ENCODE measurements at places on chromosomes 1 and 21.

DNA sequence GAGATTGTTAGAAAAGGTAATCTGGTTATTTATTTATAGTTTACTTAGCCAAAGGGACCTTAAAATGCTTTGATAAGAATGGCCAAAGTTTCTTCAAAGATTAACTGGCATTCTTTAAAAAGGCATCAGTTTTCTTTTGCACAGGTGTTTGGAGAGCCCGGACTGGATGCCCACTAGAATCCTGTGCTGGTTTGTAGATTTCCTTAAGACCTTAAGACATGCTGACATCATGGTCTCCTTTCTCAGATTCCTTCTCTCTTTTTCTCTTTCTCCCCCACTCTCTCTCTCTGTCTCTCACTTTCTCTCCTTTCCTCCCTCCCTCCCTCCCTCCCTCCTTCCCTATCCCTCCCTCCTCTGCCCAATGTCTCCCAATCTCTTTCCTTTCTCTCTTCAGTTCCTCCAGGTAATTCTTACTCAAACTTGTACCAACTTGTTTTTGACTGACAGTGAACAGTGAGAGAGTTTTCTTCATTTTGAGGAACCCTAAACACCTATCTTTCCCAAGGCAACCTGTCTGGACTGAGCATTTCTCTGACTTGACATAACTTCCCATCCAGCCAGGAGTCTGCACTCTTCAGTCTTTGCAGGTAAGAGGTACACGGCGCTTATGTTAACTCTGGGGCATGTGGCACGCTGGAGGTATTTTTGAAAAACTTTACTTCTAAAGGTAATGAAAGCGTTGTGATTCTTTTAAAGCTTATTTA, at the start of gene KCNJ15:
TSS of gene KCNJ15 (plus strand) at position 393 of the 704 bp plus-strand sequence. CDS start 42,271 bp downstream, outside the sequence.
- DNase-seq: no peak

DNA sequence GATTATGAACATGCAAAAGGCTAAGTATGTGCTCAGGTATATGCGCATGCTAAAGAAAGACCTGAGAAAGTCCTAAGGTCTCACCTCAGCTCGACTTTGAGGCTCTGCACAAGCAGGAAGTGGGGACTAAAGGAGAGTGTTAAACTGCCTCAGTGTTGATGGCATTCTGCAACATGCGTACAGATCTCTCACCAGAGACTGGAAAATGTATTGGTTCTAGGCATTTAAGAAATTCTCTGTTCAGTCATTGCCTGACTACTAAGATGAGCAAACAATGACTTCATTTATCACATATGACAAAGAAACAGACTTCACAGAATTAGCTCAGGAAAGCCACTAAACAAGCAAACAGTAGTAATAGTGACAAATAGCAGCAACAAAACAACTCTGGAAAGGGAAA, 90.8 kb downstream of the USH2A start:
- no peak for DNase-seq

DNA sequence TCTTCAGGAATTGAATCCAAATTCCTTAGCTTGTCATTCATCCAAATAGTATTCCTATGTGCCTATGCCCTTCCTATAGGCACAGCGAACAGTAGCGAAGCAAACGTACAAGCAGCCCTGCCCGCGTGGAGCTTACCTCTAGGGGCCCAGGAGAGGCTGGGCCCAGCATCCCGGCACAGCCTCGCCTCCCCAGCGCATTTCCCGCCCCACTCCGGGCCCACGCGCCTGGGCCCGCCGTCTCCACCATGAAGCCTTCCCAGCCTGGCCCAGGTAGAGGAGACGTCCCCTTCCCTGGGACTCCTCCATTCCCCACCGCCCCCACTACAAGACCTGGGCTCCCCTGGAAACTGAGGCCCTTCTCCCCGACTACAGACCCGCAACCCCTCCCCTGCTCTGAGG, 245 bp upstream of the TMEM269 start:
- no peak for DNase-seq

DNA sequence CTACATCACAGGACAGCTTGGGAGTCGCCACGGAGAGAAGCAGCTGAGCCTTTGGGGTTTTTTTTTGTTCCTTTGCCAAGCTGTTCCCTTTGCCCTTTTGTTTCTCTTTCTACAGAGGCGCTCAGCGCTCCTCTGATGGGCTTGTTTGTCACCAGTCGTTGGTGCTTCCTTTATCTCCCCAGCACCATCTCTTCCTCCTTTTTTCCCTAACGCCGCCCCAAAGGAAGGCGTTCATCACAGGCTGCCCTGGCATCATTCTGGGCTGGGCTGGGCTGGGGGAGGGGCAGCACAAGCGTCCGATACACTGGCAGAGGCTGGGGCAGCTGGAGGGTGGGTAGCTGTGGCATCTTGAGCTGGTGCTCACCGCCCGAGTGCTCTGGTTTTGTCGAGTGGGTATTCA, 10.5 kb downstream of the IGSF21 start:
- DNase-seq: no peak

DNA sequence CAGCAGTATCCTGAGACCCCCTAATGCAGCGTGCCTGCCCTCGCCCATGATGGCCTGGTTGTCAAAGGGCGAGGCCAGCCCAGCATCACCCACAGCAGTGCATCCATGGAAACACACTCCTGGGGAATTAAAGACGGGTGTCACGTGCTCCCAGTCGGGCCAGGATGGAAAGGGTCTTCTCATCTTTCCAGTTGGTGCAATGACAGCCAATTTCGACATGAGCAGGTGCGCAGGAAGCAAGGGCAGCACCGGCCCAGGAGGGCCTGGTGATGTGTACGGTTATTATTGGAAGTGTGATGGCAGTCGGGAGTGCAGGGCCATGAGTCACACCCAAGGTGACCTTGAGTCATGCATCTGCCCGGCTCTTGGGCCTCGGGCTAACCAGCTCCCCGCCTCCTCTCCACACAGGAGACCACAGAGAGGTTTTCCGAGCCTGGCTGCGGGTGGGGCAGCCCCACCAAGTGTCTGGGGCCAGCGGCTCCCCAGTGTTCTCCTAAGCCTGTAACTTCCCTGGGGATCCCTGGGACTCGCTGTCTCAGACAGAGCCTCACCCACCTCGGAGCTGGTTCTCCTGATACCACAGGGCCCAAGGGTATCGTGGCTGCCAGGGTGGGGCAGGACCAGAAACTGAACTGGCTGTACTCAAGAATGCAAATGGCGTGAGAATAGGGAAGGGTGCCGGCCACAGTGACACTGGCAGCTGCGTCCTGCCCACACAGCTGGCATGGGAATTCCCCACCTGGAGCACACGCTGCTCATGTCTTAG, 119.8 kb downstream of the SIK1 start:
- DNase-seq: no peak

GRCh38 chr1:193581341-193581740, 394.9 kb upstream of the B3GALT2 start:
- DNase-seq: no peak

GRCh38 chr1:114080511-114081436, 72.9 kb downstream of the SYT6 start:
- DNase-seq: no peak

- DNase-seq: no peak
Observed at GRCh38 chr1:156772728-156773497, 5.6 kb downstream of the PRCC start.

DNA sequence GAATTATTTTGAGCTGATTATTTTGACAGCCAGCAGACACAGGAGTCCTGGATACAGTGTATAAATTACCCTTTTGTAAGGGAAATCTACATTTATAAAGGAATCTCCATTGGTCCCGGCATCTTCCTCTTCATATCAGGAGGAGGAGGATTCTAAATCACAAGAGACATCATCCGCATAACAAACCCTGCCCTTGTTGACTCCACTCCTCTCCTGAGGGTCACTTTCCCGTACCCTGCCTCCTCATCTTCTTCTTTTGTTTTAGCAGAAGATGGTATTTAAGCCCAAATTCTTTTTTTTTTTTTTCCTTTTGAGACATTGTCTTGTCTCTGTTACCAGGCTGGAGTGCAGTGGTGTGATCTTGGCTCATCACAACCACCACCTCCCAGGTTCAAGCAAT, 14.6 kb upstream of the PKNOX1 start:
- DNase-seq: no peak

Data from stimulated activated CD8-positive, alpha-beta memory T cell treated with anti-CD3 and anti-CD28 coated beads, Interleukin-12 subunit alpha, Interleukin-12 subunit beta, amount 100 ng/mL, for 4 hours (primary cell).